ENCODE measurements at places on chromosomes 4 and X.

- DNase-seq, result peak; percentile 26
Observed at GRCh38 chrX:51894697-51895336, 1.4 kb downstream of the MAGED1 start.

DNA sequence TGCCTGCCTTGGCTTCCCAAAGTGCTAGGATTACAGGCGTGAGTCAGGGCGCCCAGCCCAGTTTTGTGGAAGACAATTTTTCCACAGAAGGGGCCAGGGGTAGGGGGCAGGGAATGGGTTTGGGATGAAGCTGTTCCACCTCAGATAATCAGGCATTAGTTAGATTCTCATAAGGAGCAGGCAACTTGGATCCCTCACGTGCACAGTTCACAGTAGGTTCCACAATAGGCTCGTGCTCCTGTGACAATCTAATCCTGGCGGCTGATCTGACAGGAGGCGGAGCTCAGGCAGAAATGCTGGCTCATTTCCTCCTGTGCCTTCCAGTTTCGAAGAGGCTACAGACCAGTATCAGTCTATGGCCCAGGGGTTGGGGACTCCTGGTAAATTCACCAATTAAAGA is 491.6 kb upstream of the AADAT start:
- no peak for DNase-seq

DNA sequence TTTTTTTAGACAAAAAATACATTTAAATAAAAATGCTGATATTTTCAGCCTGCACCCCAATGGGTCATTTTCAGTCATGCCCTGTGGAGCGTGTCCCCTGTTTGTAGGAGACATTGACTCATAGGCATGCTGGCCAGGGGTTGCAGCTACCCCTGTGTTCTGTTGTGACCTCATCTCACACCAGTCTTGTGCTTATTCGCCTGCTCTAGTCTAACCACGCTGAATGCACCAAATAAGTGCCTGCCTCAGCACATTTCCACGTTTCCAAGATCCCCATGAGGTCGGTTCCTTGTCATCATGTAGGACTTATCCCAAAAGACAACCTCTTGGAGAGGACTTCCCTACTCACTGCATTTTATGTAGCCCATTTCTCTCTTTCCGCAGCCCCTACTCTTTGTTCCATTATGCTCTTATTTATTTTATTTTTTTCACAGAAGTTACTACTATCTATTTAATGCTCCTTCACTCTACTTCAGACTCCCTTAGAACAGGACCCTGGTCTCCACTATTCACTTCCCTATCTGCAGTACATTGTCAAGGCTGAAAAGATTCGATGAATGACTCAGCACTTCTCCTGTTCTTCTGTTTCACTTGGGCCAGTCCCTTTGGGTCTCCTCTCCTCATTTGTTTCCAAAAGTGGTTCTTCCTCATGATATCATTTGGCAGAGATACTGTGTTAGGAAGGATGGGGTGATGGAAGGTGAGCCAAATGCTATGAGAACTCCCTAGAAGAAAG is 109.7 kb downstream of the MSL3 start:
- DNase-seq, result no peak

- no peak for DNase-seq
Observed at GRCh38 chr4:185398618-185399017, 2.0 kb downstream of the ANKRD37 start.

GRCh38 chr4:67879486-67879885 is 4.3 kb downstream of the TMPRSS11D start:
- no peak for DNase-seq

- no peak for DNase-seq
Observed at GRCh38 chr4:148162519-148162918, 279.7 kb downstream of the NR3C2 start.

GRCh38 chr4:140157341-140157740 is 3.4 kb upstream of the MAML3 start:
- no peak for DNase-seq

- no peak for DNase-seq
Observed at GRCh38 chr4:13866881-13867280, 239.4 kb upstream of the BOD1L1 start.

GRCh38 chrX:35819241-35819640 is 21.1 kb downstream of the MAGEB16 start:
- DNase-seq, result no peak

GRCh38 chrX:95903490-95903889 is 781.2 kb upstream of the DIAPH2 start:
- DNase-seq, result no peak

DNA sequence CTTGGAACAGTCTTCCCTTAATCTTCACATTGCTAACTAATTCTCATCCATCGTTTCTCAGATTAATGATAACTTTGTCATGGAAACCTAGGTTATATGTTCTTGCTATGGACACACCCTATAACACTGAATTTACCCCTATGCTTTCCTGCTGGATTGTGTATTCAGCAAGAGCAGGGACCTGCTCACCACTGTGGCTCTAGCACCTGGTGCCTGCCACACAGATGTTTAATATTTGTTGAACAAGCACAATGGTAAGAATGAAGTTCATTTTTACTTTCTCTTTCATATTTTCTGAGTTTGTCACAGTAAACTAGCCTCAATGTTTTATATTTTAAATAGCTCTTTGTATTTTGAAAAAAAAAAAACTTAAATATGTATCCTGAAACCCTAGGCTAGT is 734.0 kb upstream of the DIAPH2 start:
- no peak for DNase-seq

GRCh38 chr4:123364906-123365305 is 31.7 kb upstream of the SPRY1 start:
- DNase-seq, result no peak

- DNase-seq, result no peak
Observed at GRCh38 chrX:24703185-24703494, 9.4 kb downstream of the POLA1 start.

DNA sequence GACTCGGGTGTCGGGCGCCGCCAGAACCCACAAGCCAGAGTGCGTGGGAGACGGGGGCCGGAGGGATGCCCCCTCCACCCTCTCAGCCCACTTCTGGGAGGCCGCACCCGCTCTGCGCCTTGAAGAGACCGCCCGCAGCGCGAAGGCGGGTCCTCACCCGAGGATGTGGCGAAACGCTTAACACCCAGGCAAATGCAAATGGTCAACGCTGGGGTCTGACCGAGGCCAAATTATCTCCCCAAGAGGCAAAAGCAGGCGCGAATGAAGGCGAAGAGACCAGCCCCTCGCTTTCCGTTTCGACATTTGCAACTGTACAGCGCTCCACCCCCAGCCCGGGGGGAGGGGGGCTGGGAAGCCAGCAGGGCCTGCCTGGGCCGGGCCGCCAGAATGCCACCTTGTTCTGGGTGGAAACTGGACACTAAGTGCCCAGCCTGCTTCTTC is 137.7 kb upstream of the ZIC3 start:
- DNase-seq, result no peak

DNA sequence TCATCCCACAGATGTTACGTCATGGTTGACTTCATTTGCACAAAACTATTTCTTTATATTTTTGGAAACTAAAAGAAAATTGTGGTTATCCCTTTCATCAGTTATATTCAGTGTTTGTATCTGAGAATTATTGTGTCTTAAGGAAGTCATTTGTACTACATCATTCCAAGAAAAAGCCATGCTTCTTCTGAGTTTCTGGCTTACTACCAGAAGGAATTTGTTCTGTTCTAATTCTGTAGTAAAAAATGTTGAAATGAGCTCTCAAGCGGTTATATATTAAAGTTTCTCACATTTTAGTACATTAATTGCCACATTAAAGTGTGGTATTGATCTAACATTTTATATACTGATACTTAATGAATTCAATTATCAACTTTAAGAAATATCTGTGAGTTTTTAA is 1844.5 kb downstream of the PCDH7 start:
- DNase-seq, result no peak

DNA sequence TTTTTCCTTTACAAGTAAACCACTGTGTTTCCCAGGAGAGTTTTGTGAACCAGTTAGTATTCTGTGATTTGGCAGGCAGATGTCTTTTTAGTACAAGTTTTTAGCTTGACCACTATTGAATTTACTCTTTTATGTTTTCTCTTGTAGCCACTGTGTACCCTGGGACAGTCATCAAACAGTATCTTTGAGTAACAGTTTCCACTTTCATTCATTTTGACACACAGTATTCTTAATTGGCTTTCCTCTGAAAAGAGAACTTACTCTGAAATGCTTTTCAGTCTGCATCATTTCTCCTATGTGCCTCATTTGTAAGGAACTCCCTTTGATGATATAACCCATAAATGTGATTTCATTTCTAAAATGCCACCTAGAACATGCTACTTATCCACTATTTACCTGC is 476.5 kb downstream of the PDGFC start:
- no peak for DNase-seq

GRCh38 chr4:134585972-134586371 is 384.4 kb upstream of the PABPC4L start:
- no peak for DNase-seq

- DNase-seq, result no peak
Observed at GRCh38 chr4:102616636-102617035, 115.5 kb downstream of the NFKB1 start.

DNA sequence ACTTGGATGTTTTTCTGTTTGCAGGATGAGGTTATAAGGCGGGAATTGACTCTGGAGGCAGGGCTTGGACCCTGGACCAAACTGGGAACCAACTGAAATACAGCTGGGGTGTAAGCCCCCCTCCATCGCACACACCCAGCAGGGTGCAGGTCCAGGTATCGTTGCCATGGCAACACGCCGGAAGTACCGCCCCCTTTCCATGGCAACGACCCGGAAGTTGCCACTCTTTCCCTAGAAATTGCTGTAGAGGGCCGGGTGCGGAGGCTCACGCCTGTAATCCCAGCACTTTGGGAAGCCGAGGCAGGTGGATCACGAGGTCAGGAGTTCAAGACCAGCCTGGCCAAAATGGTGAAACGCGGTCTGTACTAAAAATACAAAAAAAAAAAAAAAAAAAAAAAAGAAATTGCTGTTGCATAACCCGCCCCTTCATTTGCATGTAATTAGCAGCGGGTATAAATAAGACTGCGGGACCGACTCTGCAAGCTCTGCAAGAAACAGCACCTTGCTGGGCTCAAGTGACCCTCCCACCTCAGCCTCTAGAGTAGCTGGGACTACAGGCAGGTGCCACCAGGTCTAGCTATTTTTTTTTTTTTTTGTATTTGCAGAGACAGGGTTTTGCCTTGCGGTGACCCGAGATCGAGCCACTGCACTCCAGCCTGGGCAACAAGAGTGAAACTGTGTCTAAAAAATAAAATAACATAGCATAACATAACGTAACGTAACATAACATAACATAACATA is 139.6 kb downstream of the CRLF2 start:
- DNase-seq, result no peak

- no peak for DNase-seq
Observed at GRCh38 chr4:39873823-39874222, 103.9 kb downstream of the PDS5A start.

DNA sequence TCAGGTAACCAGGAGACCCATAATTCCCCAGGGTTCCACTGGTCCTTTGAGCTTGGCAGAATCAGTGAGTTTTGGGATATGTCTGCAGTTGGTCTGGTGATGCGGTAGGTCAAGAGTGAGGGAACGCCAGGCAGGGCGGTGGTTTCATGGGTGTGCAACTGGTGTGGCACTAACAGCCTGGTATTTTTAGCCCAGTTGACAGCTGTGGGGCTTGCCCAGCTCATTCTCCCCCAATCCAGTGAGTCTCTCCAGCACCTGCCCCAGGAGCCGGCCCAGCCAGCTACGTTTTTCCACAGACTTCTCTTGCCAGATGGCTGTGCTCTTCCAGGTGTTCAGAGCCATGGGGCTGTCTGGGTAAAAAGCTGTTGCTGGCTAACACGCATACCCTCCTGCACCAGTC is 1019.9 kb downstream of the CCSER1 start:
- no peak for DNase-seq

DNA sequence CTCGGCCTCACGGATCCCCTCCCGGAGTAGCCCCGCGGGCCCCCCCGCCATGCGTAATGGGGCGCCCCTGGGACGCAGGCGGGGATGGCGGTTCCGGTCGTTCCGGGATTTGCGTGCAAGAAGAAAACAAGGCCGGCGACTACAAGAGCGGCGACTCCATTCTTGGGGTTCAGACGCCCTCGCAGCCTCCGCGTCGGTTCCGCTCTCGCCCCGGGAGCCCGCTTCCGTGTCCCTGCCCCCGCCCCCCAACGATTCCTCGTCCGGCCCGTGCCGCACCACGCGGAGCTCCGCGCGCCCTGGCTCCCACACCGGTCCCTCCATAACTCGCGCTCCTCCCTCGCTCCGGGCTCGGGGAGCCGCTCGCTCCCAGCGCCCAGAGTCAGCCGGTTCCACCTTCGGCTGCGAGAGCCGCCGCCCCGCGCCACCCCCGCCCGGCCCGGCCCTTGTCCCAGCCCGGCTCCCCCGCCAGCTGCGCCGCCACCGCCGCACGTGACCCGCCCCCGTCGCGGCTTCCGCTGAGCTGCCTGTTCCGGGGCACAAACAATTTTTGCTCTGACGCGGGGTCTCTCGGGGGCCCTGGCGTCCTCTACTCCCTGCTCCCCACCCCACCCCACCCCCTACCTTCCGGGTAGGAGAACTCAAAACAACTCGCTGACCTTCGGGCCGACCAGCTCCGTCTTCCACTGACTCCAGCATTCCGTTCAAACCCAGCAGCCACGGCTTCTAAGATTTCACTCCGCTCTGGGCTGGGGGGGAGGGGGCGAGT is 78.8 kb upstream of the BCOR start:
- DNase-seq, result no peak

DNA sequence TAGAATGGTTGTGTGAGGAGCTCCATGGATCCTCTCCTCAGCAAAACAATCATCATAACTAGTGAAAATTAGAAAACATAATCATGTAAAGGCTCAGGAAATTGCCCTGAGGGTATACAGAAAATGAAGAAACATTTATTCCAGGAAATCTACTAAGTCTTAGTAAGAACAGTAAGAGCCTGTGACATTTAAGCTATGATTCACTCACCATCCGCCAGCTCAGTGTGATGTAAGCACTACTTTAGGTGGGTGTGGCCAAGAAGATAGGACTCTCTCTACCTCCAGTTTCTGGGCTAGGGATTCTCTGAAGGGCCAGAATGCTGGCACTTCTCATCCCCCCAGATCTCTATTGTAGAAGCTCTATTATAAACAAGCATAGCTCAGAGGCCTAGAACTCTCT is 147.5 kb downstream of the DLG3 start:
- DNase-seq, result no peak

DNA sequence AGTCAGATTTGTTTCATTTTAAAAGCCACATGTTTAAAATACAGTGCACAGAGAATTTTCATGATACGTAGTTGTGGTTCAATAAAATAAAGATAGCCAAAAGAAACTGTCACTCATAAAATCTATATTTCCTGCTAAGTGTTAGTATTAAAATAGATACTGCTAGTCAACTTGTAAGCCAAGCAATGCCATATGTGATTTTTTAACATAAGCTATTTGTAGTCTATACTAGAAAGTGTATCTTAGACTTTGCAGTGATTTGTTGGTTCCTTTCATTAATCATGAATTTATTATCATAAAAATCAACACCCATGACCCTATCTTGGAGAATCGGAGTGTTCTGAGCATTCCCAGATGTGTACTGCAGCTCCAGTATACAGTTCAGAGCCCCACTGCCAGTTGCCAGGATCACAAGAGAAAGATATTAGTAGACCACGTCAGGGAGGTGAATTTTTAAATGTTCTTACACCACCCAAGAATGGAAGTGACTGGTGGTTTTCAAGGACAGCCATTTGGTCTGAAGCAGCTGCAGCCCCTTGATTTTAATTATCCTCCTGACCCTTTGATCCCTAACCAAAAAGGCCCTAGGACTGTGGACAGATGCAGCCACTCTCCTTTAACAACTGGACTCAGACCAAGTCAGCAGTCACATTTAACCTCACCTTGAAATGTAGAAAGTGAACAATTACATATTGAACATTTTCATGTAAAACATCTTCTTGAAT is 163.1 kb downstream of the PALLD start:
- no peak for DNase-seq

GRCh38 chr4:87147116-87147515 is 73.3 kb downstream of the KLHL8 start:
- no peak for DNase-seq

GRCh38 chrX:15854080-15854655 is 445 bp downstream of the AP1S2 start:
- DNase-seq, result peak; percentile 45
